ENCODE measurements at places on chromosomes 16 and 17. TPM values are rescaled to one million over a fixed set of nuclear protein-coding genes. Genes with fewer than 3 reads are reported as not detected.

KRTAP16-1 gene
- not detected for total RNA-seq

SLC5A2 gene
- 1.2 TPM for total RNA-seq

OTOA gene
- total RNA-seq = 0.41 TPM

ACSM2A gene
- not detected for total RNA-seq

NMRAL1 gene
- total RNA-seq = 62.0 TPM

PRSS27 gene
- 1.6 TPM for total RNA-seq

SLC38A8 gene
- total RNA-seq = not detected

GSPT1 gene
- 59.9 TPM for total RNA-seq

IL32 gene
- 0.82 TPM for total RNA-seq

C16orf54 gene
- 0.41 TPM for total RNA-seq

TPPP3 gene
- 2.0 TPM for total RNA-seq

FNDC8 gene
- total RNA-seq = not detected

RAB37 gene
- total RNA-seq = 0.82 TPM

NOG gene
- total RNA-seq = 7.7 TPM

KRTAP2-2 gene
- not detected for total RNA-seq

Data from frontal cortex (tissue), 4 donors.